ENCODE measurements at places on chromosomes 1 and 21.

- DNase-seq = no peak
Observed at GRCh38 chr1:11328444-11328843, 55.4 kb downstream of the UBIAD1 start.

- no peak for DNase-seq
Observed at GRCh38 chr1:39732730-39733129, 6.0 kb upstream of the PPIE start.

DNA sequence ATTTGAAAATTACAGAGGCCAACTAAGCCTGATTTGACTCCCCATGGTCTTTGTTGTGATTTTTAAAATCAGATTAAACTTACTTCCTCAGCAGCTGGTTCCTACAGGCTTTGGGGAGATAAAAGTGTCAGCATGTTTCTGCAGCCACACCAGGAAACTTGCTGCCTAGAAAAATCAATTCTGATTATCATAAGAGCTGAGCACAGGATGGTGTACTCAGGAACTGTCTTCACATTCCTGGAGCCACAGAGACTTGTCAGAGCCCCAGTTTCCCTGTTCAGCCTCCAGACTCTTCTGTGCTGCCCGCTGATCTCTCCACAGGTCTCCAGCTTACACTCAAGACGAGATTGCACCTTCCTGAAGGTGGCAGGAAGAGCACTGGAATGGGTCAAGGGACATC lies 23.9 kb downstream of the RAB3B start:
- no peak for DNase-seq

- peak; percentile 7 for DNase-seq
Observed at GRCh38 chr1:105137543-105138457, 1388.1 kb downstream of the AMY1C start.

GRCh38 chr21:36756527-36756926 lies 57.6 kb downstream of the SIM2 start:
- DNase-seq = no peak

DNA sequence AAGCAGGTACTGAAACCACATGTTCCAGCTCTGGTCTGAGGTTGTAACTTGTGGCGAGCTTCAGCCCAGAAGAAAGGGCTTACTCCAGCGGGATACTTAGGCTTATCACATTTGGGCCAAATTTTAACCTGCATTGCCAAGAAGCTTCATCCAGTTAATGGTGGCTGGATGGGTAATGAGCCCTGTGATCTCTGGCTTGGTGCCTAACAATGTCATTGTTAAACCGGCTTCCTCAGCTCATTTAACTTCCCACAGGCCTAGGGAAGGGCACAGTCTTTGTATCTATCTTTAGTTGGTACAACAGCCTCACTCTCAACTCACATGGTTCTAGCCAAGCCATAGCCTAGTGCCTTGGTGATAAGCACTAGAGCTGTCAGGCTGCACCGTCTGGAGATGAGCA lies 43.6 kb upstream of the CCDC190 start:
- DNase-seq = no peak

DNA sequence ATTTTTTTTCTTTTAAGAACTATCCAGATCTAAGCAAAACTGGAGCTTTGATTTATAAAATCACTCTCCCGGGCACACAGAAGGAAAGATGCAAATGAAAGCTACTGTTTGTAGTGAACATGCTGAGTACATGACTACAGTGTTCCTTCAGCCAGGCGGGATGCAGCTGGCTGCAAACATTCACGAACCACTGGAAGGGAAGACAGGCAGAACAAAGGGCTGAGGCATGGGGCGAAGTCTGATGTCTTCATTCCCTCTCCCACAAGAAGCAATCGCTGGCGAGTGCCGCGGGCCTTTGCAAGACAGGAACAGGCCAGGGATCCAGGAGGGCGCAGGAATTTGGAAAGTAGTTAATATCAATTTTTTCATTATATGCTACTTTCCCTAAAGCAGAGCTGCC lies 257.9 kb upstream of the AJAP1 start:
- DNase-seq = peak; percentile 22

DNA sequence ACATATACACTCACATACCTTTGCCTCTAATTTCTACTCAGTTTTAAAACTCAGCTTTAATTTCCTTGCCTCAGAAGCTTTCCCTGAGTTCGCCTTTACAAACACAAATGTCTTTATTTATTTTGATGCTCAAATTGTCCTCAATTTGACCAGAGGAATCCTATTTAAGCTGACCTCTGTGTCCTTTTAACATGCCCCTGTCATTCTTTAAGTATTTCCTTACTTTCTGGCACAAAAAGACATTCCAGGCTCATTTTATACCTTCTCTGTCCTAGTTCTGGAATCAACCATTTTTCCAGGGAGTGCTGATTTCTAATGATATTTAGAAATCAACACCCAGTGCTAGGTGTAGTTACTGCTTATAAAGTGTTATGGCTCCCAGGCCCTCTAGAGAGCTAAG lies 82.5 kb downstream of the OSBPL9 start:
- no peak for DNase-seq

DNA sequence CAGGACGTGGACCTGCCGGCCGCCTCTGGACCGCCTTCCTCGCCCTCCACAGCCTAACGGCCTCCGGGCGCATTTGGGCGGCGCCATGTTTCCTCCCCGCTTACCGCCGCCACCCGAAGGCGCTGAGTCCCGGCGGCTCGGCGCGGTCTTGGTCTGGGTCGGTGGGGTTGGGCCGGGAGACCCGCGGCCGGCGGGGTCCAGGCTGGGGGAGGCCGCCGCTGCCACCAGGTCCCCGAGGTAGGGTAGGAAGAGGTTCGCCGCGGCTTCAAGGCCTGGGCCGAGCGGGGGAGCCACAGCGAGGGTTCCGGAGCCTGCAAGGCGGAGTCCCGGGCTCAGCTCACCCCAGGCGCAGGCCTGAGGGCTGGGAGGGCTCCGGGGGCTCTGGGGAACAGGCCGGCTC lies 5.5 kb downstream of the OR2C3 start:
- DNase-seq = no peak

- no peak for DNase-seq
Observed at GRCh38 chr1:183711741-183712361, 58.7 kb upstream of the APOBEC4 start.

- no peak for DNase-seq
Observed at GRCh38 chr1:229034342-229034741, 236.6 kb upstream of the RAB4A start.

- no peak for DNase-seq
Observed at GRCh38 chr1:199466961-199467360, 560.5 kb upstream of the NR5A2 start.

DNA sequence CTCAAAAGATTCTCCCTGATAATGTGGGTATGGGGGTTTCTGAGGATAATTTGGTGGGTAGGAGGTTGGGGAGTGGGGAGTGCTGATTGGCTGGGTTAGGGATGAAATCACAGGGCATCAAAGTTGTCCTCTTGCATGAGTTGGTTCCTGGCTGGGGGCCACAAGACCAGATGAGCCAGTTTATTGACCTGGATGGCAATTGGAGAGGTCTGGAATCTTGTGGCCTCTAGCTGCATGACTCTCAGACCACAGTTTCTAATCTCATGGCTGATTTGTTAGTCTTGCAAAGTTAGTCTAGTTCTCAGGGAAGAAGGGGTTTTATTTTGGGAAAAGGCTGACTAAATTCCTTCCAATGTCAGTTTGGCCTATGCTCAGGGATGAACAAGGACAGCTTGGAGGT lies 3.3 kb upstream of the GBP1 start:
- DNase-seq = no peak

DNA sequence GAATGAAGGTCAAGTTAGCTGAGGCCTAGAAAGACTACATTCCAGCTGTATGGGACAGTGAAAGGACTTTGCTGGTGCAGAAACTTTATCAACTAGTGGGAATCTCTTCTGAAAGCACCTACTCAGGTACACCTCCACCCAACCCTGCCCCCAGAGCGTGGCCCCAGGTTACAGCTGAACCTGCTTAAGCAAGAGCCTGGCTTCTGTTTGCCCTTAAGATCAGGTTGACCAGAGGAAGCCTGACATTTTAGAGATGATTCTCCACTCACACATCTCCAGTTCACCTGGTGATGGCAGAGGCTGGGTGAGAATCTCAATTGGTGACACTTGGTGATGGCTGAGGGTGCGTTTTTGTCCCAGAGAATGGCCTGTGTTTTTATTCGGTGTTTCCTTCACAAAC lies 24.0 kb downstream of the ELAPOR1 start:
- DNase-seq = no peak

DNA sequence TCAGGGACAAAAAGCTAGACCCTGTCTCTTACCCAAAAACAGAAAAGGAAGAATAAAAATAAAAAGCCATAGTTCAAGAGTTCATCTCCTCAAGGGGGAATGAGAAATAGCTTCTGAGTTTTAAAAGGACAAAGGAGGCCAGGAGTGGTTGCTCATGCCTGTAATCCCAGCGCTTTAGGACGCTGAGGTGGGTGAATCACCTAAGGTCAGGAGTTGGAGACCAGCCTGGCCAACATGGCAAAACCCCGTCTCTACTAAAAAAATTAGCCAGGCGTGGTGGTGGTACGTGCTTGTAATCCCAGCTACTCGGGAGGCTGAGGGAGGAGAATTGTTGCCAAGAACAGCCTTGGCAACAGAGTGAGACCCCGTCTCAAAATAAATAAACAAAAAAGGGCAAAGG lies 38.6 kb upstream of the CPLANE2 start:
- DNase-seq = no peak

GRCh38 chr1:239274242-239274830 lies 112.0 kb upstream of the CHRM3 start:
- no peak for DNase-seq

GRCh38 chr1:99784143-99784542 lies 17.7 kb upstream of the FRRS1 start:
- no peak for DNase-seq

DNA sequence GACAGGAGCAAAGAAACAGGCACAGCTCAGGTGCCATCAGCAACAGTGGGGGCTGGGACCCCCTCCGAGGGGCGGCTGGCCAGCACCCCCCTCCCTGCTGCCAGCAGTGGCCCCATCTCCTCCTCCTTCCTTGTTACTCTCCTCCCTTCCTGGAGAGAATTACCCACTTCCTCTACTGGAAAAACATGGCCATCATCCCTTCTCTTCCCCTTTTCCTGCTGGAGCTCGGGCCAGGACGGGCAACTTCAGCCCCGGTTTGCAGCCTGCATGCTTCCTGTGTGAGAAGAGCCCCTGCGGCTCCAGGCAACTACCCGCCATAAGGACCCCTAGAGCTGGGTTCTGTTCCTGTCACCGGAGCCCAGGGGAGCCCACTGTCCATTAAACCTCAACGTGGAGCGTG lies 17.6 kb downstream of the MEGF6 start:
- DNase-seq = no peak

DNA sequence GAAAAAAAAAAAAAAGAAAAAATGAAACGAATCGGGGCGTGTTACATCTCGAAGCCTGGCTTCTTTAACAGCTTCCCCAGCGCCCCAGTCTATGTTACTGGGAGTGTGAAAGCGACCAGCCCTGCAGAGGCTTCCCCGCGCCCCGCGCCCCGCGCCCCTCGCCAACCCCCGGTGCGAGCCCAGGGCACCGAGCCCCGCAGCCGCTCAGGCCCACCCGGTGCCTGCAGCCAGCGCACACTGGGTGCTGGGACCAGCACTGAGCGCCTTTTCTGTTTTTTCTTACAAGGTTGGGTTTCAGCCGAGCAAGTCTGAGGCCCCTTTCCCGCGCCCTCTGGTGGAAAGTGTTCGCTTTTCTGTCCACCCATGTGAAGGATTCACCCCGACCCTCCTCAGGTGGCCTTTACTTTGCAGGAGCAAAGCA lies 42.1 kb upstream of the ZNF496 start:
- no peak for DNase-seq

DNA sequence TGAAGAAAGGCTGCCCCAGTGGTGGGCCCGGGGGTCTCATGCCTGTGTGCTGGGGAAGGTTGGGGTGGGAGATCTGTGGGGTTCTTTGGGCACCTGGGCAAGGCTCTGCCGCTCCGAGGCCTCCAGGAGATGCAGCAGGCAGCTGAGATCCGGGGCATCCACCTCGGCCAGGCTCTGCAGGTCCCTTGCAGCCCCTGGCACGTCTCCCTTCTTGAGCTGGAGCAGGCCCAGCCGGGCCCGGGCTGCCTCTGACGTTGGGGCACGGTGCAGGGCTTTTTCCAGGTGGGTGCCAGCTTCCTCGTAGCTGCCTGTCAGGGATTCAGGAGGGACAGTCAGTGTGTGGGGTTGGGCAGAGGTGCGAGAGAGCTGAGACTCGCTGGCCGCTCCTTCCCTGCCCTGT lies 11.4 kb upstream of the MMEL1 start:
- no peak for DNase-seq

DNA sequence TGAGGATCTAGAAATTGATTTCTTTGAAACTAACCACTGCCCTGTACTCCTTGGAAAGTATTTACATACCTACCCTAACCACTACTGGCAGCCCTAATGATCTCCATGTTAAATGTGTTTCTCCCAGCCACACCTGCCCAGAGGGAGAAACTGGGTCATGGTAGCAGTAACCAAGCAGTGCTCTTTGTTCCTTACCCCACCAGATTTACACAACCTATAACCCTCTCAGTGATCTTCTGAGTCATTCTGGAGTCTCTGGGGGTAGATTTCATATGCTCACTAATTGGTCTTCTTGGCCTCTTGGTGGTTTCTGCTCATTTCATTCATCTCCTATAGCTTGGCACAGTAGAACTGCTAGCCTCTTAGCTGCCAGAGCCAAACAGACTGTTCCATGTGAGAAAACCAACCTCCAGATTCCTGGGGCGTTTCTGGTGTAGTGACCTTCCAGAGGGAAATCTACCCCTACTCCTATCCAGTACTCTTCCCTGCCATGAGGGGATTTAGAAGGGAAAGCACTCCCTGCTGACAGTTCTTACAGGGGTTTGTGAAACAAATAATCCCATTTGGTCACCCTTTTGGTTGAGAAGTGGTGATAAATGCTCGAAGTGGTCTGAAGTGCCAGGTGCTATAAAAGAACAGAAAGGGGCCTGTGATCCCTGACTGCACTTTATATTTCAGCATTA lies 36.2 kb upstream of the LRIG2 start:
- DNase-seq = no peak

GRCh38 chr1:47515164-47515789 lies 77.4 kb downstream of the FOXD2 start:
- DNase-seq = no peak

DNA sequence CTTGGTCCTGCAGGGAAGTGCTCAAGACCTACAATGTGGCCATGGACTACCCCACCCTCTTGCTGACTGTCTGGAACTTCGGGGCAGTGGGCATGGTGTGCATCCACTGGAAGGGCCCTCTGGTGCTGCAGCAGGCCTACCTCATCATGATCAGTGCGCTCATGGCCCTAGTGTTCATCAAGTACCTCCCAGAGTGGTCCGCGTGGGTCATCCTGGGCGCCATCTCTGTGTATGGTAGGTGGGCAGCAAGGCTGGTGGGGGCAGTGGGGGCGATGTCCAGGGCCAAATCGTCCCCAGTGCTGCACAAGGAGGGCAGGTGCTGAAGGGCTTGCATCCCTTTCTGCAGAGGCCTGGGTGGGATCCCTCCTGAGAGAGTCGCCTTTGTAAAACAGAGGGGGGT lies 18.4 kb downstream of the PSEN2 start:
- DNase-seq = no peak

- no peak for DNase-seq
Observed at GRCh38 chr1:154595621-154596020, 12.4 kb downstream of the ADAR start.
